Mammary epithelial cell (primary cell): ENCODE measurements at places on chromosomes 5 and 9. TPM values are rescaled to one million over a fixed set of nuclear protein-coding genes. Genes with fewer than 3 reads are reported as not detected.

HINT2 gene
- polyA plus RNA-seq, result 27.9 TPM

LPAR1 gene
- 29.7 TPM for polyA plus RNA-seq

MCIDAS gene
- polyA plus RNA-seq, result 0.42 TPM

IFNK gene
- polyA plus RNA-seq, result not detected

DIRAS2 gene
- not detected for polyA plus RNA-seq

IFNA2 gene
- polyA plus RNA-seq, result not detected

BTNL3 gene
- not detected for polyA plus RNA-seq

PAPPA gene
- polyA plus RNA-seq, result 0.06 TPM

SELENOP gene
- 0.57 TPM for polyA plus RNA-seq

SLC6A19 gene
- polyA plus RNA-seq, result not detected

CCDC192 gene
- polyA plus RNA-seq, result not detected

GRCh38 chr9:124665391-124666058, 105.6 kb downstream of the NR6A1 start:
- DNase-seq, result peak; percentile 88

GRCh38 chr5:74402553-74402952, 238.0 kb downstream of the ENC1 start:
- DNase-seq, result no peak

GRCh38 chr9:125255781-125256391, 5.7 kb upstream of the GAPVD1 start:
- DNase-seq, result no peak

GRCh38 chr5:148859703-148860102, 33.3 kb downstream of the ADRB2 start:
- no peak for DNase-seq

- DNase-seq, result no peak
Observed at GRCh38 chr9:89745601-89746376, 141.0 kb downstream of the GADD45G start.

- DNase-seq, result peak; percentile 17
Observed at GRCh38 chr5:38509185-38509584, 47.3 kb downstream of the LIFR start.

DNA sequence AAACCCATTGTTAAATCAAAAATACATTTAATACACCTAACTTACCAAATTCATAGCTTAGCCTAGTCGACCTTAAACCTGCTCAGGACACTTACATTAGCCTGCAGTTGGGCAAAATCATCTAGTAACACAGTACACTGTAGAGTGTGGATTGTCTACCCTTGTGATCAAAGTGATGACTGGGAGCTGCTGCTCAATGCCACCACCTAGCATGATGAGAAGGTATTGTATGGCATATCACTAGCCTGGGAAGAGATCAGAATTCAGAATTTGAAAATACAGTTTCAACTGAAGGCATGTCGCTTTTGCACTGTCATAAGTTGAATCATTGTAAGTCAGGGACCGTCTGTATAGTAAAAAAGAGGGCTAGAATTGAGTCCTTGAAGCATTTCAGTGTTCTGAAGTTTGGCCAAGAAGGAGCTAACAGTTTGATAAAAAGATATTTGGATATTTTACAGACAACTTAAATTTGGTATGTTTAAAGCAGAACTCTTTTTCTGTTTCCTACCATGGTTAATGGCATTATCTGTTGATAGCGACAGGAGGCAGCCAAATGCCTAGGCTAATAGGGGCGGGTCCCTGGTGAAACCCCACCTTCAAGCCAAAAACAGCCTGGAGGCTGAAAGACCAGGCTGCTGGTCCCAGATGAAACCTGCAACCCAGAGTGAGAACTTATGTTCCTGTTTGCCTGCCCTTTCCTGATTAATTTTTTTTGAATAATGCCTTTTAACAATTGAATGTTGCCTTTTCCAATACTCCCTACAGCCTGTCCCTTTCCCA, 23.0 kb downstream of the SMIM15 start:
- no peak for DNase-seq

GRCh38 chr5:56585461-56585860, 229.9 kb upstream of the MAP3K1 start:
- peak; percentile 72 for DNase-seq

DNA sequence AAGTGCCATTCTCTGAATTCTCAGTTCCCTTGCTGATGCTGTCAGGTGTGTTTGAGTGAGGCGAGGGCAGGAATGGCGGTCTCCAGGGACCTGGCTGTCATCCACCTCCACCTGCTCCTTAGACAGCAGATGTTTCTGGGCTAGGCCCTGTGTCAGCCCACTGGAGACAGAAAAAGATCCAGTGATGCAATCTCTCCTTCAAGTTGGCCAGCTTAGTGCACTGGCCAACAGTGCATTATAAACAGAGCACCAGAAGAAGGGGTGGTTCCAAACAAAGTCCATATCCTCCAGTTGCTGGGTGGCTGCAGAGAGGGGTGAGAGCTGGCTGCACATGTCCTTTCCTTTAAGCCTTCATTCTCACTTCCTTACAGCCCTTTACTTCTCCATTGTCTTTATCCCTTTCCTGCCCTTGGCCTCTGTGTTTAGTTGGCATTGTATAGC, 26.5 kb downstream of the NANS start:
- DNase-seq, result no peak

- DNase-seq, result peak; percentile 12
Observed at GRCh38 chr5:113675166-113675565, 161.7 kb downstream of the YTHDC2 start.

GRCh38 chr5:168950241-168950951, 350.5 kb downstream of the SLIT3 start:
- no peak for DNase-seq

DNA sequence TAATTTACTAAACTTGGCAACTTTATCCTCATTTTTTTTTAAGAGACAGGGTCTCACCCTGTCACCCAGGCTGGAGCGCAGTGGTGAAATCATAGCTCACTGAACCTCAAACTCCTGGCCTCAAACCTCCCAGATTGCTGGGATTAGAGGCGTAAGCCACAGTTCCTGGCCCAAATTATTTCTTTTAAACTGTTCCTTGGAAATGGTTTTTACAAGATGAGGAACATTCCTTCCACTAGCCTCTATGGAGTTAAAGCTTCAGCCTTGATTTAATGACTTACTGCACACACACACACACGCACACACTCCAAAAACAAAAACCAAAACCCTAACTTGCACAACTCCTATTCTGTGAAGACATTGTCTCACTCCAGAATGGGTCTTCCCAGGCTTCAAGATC, 77.2 kb upstream of the TARS1 start:
- DNase-seq, result no peak

GRCh38 chr9:114521846-114522245, 16.6 kb upstream of the WHRN start:
- no peak for DNase-seq

DNA sequence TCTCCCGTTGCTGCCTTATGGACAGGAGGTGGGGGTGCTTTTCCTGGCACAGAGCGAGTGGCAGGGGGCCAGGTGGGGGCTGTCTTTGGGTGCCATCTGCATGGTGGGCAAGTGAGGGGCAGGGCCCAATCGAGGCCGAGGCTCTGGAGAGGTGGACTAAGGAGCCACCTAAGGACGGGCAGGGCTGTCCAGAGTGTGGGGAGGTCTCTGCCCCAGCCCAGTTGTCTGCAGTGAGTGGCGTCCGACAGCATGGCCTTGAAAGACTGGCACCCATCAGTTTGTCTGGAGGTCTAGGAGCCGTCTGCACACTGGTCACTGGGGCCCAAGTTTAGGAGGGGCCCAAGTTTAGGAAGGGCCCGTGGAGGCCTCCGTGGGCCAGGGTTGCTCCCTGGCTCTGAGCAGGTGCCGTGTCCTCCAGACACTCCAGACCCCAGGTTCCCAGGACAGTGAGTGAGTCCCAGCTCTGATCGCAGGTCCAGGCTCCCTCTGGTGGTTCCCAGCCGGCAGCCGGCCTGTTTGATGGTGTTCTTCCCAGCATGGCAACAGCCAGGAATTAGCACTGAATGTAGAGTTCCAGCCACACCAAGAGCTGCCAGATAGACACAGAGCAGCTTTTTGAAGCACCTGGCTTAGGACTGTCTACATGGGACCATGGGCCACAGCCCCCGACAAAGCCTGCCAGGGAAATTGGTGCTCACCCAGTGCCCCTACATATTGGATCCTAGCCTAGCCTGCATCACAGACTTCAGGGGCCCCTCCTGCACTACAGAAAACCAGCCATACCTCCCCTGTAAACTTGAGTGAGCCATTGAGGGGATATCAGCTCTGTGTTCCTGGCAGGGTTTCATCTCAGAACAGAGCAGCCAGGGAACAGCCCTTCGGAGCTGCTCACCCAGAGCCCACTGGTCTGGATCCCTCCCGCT, 120.9 kb downstream of the WNK2 start:
- peak; percentile 29 for DNase-seq

GRCh38 chr5:73796164-73797131, 170.5 kb downstream of the ARHGEF28 start:
- peak; percentile 85 for DNase-seq

- peak; percentile 9 for DNase-seq
Observed at GRCh38 chr5:19125956-19126713, 861.9 kb downstream of the CDH18 start.

DNA sequence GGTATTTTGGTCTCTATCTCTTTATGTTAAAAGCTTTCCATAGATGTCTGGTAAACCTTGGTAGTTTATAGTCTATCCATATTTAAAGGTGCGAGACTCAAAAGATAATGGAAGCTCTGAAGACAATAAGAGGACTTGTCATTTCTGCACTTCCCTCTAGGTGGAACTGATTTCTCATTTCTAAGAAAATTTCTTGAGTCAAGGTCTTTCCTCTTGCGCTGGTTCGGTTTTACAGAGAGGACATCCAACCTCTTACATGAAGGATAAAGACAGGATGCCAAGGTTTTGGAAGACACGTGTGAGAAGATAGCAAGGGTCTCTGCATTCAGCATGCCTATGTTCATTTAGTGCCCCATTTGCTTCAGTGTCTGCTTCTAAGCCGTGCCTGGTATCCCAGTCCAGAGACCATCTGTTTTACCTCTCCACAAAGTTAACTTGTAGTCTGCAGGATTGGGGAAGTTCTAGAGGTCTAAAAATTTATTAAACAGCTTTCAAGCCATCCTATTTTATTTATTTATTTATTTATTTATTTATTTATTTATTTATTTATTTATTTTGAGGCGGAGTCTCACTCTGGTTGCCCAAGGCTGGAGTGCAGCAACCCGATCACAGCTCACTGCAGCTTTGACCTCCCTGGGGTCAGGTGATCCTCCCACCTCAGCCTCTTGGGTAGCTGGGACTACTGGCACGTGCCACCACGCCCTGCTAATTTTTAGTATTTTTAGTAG, 41.6 kb downstream of the KIAA1191 start:
- DNase-seq, result no peak

- no peak for DNase-seq
Observed at GRCh38 chr9:82560457-82560904, 502.5 kb downstream of the RASEF start.

DNA sequence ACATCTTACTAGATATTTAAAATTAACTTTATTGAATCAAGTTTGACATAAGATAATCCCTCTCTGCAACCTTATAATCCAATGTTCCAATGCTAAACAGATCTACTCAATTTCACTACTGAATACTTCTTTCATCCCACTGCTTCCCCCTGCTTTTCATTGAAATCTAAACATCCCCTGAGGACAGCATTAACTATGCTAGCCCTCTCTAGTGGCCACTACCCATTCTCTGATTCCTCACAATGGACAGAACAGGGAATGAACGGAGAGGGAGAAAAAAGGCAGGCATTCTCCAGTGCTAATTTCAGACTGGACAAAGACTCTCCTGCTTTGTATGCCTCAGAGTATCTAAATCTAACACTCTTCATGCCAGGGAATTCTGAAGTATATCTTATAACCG, 54.3 kb upstream of the RGS7BP start:
- DNase-seq, result no peak

DNA sequence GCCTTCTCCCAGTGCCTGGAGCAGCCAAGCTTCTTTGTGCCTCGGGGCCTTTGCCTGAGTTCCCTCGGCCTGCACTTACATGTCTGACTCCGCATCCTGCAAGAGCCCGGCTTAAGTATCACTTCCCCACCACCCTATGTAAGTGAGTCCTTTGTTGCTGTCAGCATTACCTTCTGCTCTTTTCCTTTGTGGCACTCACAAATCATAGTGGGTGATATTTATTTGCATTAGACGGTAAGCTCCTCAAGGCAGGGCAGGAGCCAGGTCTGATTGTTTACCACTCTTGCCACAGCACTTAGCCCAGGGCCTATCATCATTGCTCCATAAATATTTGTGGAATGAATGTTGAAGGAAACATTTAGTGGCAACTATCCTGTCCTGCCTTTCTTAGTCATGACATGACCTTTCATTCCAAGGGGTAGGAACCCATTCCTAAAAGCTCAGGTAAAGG, 4.8 kb downstream of the GM2A start:
- peak; percentile 87 for DNase-seq

DNA sequence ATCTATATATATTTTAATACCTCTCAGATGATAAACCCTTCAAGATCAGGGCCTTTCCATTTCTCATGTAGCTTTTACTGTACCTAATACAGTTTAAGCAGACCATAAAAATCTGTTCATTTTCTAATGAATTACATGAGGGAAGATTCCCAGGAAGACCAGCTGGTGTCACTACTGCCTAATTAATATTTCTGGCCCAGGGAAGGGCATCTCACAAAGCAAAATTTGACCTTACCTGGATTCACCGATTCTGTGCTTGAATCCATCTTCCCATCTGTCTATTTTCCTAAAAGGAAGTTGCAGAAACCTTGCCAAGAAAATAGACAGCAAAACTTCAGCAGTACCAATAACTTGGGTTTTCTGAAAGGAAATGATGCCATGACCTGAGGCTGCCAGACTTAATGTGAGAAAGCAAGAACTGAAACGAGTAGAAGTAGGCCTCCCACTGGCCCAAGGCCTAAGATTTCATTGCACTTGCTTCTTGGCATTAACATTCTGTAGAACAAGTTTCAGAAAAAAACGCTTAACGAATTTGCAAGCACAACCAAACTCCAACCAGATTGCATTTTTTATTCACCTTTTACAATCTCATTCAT, 83.0 kb upstream of the GLIS3 start:
- DNase-seq, result peak; percentile 14

- no peak for DNase-seq
Observed at GRCh38 chr9:83313781-83314180, 224.4 kb downstream of the FRMD3 start.

DNA sequence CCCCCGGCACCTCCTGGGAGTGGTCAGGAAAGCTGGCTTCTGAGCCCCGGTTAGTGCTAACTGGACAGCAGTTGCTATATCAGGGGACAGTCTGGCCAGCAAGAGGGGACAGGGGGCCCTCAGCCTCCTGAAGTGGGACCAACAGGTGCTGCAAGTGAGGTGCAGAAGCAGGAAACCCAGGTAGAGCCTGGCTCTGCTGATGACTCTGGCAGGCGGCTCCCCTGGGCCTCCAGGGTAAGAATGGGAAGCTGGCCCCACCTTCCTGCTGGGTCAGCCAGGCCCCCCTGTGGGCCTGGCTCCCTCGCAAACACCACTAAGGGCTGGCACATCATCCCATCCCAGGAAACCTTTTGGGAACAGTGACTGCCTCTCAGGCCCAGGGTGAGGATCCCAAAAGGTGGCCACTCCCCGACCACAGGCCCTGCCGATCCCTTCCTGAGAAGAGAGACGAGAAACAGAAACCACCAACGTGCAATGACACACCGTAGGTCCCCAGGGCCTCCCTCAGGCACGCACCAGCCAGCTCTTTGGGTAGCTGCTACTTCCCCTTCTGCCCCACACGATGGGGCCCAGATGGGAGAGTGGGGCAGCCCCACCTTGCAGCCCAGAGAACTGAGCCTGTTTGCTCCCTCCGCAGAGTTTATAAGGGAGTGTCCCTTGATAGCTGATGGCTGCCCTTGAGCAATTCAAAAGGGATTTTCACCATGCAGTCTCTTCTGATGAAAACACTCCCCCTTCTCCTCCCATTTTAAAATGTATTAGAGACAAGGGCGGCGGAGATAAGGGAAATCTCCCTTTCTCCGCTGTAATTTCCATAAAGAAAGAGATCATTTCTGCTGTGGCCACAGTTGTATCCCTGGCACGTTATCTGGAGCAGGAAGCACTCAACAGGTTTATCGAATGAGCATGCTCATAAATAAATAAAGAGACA, 76.8 kb downstream of the STK10 start:
- peak; percentile 80 for DNase-seq
